ENCODE measurements at places on chromosomes 5 and 9.
A peak's percentile ranks its signal among the peaks of the same experiment; 100 is the strongest.

DNA sequence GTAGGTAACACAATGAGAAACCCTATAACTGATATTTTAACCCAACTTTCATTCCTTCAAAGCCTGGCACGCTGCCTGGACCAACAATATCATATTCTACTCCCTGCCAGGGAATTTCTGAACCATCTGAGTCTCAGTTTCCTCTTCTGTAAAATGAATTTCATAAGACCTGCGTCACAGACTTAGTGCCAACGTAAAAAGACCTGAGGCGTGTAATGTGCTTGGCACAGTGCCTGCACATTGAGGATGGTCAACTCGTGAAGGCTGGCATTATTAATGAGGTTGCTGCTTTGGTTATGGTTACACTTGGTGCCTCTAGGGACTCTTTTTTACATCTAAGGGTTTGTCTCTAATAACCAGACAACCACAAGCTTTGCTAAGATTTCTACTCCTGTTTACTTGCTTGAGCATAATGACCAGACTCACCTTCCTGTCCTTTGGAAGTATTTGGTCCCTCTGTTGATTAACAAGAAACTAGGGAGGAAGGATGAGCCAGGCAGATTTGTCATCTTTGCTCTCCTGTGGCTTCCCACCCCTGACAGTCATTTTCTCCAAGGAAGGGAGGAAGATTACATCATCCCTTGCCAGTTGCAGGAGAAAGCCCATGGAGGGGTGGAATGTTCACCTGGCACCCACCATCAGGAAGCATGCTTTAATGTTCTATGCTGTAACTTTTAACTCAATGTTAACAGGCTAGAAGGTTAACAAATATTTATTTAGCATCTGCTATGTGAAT, 79.0 kb downstream of the PAPPA start:
- no peak for DNase-seq

GRCh38 chr5:114330916-114331531, 30.8 kb upstream of the KCNN2 start:
- no peak for DNase-seq

DNA sequence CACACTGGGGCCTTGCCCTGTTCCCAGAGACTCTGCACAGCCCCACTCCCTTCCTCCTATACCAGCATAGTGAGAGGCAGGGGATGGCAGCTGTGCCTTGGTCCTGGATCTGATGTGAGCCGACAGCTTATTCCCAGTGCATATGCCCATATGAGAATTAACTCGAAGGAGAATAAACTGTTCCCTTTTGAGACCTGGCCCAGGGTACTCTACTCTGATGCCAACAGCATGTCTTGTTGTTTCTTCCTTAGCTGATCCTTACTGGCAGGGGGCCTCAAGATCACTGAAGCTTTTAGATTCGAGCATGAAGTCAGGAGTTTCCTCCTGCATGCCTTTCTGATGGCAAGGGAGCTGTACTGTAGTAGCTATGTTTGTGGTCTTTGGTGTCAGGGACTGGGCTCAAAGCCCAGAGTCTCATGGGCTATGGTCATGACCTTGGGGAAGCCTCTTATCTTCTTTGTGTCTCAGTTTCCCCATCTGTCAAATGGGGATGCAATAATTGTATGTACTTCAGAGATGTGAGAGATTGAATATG, 57.1 kb downstream of the DOCK2 start:
- no peak for DNase-seq

DNA sequence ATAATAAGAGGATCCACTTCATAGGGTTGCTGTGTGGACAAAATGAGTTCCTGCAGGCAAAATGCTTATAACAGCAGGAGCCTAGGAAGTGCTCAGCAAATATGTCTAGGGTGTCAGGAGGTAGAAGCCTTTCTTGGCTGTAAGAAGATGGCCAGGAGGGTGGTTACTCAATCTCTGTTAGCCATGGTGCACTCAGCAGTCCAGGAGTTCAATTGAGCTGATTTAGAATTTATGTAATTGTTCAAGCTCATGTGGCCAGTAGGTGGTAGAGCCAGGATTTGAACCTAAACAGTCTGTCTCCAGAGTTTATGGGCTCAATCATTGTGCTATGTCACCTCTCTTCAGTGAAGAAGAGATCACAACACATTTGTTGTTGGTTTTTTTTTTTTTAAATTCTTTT, 381.2 kb downstream of the KIF4B start:
- DNase-seq, result no peak

- DNase-seq, result no peak
Measured at GRCh38 chr9:88722753-88723152, 187.8 kb downstream of the NXNL2 start.

DNA sequence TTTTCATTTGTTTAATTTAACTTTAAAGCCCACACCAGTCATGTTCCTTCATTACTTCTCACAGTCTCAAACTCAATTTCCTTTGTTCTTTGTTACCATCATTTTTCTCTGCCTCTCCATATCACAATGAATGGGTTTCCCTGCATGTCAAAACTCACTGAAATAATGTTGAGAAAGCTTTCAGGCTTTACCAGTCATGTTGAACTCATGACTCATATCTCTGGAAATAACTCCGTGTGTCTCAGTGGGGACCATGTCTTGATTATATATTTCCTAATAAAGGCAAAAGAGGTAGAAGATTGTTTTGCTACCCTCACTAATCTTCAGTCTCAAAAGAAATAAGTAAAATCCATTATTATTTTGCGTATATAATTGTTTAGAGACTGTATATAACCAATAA, 231.2 kb downstream of the CHSY3 start:
- DNase-seq, result no peak

- DNase-seq, result no peak
Measured at GRCh38 chr5:77449981-77450380, 42.1 kb downstream of the WDR41 start.

DNA sequence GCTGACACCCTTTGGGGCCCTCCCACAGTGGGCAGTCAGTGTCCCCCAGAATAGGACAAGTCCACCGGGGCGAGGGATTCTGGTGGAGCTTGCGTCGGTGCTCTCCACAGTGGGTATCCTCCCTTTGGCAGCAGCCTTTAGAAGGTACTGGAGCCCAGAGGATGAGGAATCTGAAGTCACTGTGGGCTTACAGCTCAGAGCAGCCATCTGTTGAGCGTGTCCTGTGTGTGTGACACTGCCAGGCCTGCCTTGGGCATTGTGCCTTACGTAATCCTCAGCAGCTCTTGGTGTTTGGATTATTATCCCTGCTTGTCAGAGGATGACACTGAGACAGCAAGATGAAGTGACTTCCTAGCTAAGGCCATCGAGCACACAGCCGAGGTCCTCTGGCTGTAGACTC, 12.6 kb downstream of the URM1 start:
- no peak for DNase-seq

DNA sequence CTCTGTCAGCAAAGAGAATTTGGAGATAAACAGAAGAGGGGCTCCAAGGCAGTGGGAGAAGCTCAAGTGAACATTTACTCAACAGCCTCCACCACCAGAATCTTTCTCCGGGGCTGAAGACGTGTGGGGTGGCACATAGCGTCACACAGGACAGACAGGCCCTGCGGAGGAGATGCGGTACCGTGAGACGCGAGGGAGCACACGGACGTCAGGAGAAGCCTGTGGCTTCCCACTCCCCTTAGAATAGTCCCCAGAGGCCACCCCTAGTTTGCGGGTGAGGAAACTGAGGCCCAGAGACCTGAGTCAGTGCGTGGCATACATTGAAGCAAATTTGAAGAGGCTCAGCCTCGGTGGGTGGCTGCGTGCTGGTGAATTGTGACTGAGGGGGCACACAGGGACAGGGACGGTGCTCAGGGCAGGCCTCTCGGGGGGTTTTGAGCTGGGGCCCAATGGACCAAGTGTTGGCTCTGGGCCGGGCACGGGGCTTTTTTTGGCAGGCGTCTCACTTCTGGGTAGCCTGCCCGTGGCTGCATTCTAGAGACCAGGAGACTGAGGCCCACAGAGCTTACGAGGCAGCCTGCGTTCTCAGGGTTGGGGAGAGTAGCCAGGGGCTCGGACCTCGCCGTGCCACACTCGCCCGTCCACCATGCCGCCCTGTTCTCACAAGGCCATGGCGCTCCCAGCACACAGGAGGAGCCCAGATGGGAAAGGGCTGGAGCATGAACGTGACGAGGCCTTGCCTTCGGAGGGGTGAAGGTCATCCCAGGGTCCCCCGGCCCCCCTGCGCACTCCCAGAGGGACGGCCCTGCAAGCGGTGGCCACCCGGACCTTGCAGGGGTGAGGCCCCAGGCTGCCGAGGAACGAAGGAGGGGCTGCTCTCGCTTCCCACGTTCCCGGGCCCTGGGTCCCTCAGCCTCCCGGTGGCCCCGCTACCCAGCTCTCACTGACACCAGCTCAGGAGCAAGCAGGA, 220.6 kb downstream of the C9orf50 start:
- no peak for DNase-seq

DNA sequence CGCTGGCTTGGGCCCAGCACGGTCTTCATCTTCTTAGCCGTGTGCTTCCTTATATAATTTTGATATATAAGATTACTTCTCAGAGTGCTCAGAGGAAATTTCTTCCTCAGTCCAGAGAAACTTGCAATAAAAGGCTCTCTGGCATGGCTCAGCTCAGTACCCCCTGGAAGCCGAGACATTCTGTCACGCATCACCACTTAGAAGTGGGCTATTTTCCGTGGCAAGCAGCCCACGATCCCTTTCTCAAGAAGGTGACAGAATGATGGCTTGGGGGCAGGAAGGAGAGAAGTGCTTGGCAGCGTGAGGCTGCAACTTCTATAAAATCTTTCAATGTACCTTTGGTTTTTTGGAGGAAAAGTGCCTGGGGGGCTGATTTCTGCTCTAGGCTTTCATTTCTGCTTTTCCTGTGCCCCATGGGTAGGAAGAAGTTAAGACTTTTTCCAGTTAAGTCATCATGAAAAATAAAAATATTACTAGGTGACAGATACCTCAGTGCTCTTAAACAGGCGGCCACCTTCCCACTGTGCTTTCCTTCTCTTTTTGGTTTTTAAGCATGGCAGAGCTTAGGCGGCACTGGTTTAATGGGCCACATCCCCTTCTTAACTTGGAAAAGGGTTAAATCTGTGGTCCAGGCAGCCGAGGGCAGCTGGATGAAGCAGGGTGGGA, 104.6 kb downstream of the MVB12B start:
- DNase-seq, result no peak

DNA sequence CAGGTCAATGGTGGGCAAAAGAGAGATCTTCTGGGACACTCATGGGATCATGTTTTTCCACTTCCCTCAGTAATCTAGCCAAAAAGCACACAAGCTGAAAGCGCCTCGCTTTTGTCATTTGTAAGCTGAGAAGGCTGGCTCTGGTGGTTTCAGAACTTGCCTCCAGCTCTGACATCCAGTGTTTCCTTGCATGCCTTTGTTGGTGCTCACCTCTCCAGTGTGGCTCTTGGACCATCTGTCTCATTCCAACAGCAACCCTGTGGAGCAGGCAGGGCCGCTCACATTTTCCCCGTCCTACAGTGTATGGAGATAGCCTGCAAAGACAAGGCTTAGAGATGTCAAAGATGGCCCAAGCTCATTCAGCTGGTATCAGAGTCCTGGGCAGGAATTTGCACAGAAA, 160.8 kb upstream of the KLF4 start:
- no peak for DNase-seq

GRCh38 chr5:118776755-118777154, 211.6 kb downstream of the DTWD2 start:
- DNase-seq, result no peak

- no peak for DNase-seq
Measured at GRCh38 chr9:93090091-93090655, 5.8 kb upstream of the CARD19 start.

DNA sequence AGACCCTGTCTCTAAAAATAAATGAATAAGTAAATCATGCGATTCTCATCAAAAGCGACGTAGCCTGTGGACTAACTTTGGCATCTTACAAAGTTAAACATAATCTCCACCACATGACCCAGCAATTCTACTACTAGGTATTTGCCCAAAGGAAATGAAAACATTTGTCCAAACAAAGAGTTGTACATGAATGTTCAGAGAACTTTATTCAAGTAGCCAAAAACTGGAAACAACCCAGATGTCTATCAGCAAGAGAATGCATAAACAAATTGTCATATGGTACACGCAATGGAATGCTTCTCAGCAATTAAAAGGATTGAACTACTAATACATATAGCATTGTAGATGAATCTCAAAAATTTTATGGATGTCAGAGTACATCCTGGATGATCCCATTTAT, 82.6 kb downstream of the ADRB2 start:
- DNase-seq, result no peak

GRCh38 chr9:123669346-123669745, 260.6 kb downstream of the DENND1A start:
- DNase-seq, result no peak

- peak; percentile 61 for DNase-seq
Measured at GRCh38 chr5:43019614-43020398, 20.3 kb downstream of the ANXA2R start.

GRCh38 chr5:133247881-133248624, 196.2 kb downstream of the HSPA4 start:
- DNase-seq, result no peak

- DNase-seq, result no peak
Measured at GRCh38 chr5:102762562-102763227, 7.6 kb downstream of the PAM start.

DNA sequence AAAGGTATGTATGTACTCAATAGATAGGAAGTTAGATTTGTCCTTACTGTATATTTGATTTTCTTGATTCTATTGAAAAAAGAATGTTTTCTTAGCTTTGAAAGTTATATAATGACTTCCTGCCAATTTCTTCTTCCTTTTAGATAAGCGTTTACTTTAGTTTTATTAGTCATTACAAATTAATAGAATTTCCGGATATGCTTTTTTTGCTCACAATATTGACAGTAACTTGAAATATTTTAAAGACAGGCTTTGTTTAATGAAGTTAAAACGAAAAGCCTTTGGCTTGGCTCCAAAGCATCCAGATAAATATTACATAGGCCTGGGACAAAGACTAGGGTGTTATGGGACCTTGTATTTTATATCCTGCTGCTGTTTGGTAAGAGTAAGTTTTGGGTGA, 49.5 kb downstream of the CWC27 start:
- DNase-seq, result no peak

DNA sequence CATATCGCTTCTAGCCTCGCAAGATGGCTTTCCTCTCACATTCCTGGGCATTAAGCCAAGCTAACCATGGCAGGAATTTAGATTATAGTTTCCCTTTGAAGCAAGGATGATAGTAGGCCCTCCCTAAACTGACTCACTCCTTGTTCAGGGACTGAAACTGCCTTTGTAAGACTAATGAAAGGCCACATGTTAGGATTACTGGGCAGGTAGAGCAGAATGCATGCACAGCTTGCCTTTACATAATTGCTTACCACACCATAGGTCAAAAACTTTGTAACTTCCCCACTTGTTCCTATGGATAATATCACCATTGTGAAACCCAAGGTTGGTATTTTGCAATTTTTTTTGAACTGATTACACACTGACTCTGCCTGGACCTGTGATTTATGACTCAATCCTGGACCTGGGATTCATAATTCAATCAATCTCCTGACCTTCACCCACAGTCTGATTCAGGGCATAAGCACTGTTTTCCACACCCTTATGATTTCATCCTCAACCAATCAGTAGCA, 41.0 kb upstream of the PRDM9 start:
- no peak for DNase-seq

DNA sequence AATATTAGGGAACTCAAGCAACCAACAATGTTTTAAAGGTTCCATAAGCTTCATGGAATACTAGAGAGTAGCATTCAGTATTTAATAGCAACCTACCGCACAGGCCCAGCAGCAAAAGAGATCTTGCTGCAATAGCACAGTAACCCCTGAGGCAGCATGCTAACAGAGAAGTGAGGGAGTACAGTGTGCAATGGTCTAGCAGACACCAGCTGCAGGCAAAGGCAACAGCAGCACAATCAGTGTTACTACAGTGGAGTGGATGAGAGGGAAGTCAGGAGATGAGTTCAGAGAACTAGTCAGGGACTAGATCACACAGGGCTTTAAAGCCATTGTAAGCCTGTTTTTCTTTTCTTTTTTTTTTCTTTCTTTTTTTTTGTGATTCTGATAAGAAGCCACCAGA, 2.8 kb downstream of the TICAM2 start:
- no peak for DNase-seq
